ENCODE measurements at places on chromosomes 3 and 15. TPM values are rescaled to one million over a fixed set of nuclear protein-coding genes. Genes with fewer than 3 reads are reported as not detected.

Gene TM4SF18
- total RNA-seq = not detected

DNA sequence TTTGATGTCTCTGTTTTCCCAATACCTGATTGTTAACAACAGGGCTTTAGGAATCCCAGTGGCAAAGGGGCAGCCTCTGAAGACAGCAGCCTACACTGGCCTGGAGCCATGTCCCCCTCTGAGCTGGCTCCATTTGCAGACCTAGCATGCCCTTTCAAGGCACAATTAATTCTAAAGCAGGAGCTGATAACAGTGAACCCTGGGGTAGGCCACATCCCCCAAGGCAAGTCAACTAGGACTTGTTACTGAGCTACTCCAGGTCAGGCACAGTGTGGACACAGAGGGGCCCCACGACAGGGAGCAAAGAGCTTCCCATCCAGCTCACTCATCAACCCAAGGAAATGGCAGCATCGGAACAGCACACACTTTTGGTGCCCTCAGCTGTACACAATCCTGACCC lies 51.9 kb downstream of the SPSB4 start:
- no peak for DNase-seq

GRCh38 chr3:17969985-17970568 lies 227.6 kb upstream of the TBC1D5 start:
- no peak for DNase-seq

Gene LIPH
- under 0.01 TPM for total RNA-seq

- no peak for DNase-seq
These were observed 7.2 kb downstream of the MAP6D1 start for GRCh38 chr3:183818041-183818620.

GRCh38 chr3:37225481-37225880 lies 51.1 kb upstream of the LRRFIP2 start:
- DNase-seq = no peak

DNA sequence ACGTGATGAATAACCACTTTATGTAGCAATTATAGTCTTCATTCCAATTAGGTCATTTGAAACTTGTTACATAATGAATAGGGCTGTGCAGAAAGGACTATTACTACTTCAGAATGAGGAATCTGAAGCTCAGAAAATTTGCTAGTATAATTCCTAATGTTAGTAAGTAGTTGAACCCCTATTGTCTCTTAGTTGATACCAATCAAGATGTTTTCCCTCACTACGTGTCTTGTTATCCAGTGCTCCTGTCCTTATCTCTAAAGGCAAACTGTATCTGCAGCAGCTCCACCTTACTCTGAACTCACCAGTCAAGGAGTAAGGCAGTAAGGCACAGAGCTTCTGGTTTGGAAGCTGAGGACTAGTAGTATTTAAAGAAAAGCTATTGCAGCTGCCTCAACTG lies 32.0 kb downstream of the RAB11A start:
- no peak for DNase-seq

GRCh38 chr3:159229116-159229680 lies 427.3 kb downstream of the MFSD1 start:
- no peak for DNase-seq

Gene MYZAP
- total RNA-seq = 0.43 TPM

- DNase-seq = no peak
These were observed 38.4 kb downstream of the ABTB1 start for GRCh38 chr3:127711021-127711695.

DNA sequence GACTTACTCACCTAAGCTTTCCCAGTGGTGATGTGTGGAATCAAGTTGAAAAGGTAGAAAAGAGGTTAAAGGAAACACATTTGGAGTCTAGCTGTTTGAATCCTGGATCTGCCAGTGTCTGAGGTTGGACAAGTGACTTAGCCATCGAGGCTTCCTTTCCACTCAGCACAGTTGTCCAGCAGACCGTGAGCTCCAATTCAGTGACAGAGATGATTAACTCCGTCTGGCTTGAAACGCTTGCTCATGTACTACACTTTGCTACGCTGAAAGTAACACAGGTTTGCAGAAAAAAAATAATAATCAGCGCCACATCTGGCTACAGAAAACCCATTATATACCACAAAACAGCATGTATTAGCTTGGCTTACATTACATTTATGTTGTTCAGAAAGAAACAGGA lies 364.9 kb upstream of the MCTP2 start:
- no peak for DNase-seq
